ENCODE measurements at places on chromosomes 1 and 21. TPM values are rescaled to one million over a fixed set of nuclear protein-coding genes. Genes with fewer than 3 reads are reported as not detected.

GRCh38 chr1:69479734-69480133 is 88.0 kb upstream of the LRRC7 start:
- DNase-seq = no peak

The HCRTR1 gene
- total RNA-seq = 0.13 TPM

- no peak for DNase-seq
Observed at GRCh38 chr1:220370041-220370700, 97.9 kb upstream of the RAB3GAP2 start.

The CRP gene
- total RNA-seq = 0.85 TPM

DNA sequence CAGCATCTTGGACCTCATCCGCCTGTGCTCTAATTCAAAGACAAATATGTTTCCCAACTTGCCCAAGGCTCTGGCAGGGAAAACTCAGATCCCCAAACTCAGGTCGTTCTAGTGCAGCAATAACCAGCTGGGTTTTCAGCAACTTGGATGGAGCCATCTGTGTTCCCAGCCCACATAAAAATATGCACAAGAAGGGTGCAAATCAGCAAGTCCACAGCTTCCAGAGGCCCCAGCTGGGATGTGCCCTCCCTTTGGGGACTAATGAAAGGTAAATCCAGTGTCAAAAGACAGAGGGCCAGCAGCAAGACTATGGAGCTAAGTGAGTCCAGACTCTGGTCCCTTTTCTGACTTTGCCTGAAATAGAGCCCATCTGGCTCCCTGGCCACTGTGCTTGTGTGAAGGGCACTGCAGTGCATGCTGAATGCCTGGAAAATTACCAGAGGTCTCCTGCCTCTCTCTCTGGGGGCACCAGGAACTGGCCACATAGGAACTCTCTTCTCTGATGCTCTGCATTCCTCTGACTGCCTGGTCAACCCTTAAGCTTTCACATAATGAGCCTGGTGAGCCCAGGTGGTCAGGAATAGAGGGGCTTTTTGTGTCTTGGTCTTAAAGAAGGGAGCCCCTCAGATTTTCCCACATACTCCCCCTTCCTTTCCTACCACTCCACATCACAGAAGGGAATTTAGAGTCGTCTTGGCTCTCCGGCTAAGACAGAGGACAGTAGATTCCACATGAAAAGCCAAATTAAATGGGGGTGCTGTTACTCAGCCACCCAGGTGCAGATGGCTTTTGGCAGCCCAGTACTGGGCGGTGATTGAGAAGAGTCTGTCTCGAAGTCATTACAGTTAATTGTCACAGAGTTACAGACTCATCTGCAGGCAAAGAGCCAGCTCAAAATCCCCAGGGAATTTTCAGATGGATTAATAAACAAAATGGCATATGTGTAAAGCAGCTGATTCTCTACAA is 88.1 kb upstream of the C1orf21 start:
- no peak for DNase-seq

The TLR5 gene
- total RNA-seq = 0.73 TPM

GRCh38 chr1:26404641-26405040 is 6.0 kb upstream of the LIN28A start:
- no peak for DNase-seq

The ARHGEF16 gene
- total RNA-seq = 15.5 TPM

DNA sequence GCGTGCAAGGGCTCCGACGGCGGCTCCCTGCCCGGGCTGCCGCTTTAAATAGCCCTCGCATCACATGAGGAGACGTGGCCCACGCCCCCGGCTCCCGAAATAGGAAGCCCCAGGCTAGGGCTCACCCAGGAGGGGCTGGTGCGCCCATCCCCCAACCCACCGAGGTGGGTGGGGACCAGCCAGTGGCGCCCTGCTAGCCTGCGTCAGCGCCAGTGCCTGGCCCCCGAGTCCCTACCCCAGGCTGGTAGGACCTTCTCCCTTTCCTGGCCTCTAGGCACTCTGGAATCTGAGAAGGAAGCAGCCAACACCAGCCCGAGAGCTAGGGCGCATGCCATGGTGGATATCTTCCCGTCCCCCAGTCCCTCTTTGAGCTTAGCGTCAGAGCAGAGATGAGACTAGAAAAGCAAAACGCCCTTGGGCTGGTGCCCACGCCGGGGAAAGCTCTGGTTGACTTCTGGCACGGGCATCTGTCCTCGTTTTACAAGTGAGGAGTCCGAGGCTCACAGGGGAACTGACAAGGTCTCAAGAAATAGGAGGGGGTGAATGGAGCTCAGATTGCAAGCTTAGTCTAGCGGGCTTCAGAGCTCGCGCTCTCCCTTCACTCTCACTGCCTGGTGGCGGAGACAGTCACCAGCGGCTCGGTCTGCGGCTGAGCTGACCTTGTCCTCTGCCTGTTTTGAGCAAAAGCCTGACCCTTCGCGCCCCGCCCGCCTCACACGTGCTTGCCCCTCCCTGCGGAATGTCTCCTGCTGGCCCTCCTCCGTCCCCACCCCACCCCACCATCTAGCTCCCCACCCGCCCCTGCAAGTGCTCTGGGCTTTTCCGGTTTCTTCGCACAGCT is at the start of gene FABP3:
TSS of gene FABP3 (minus strand) at position 21 of the 841 bp plus-strand sequence. CDS start 62 bp downstream, outside the sequence.
- DNase-seq = peak; percentile 95

GRCh38 chr1:192795916-192796618 is 12.8 kb upstream of the RGS2 start:
- no peak for DNase-seq

The TTC4 gene
- total RNA-seq = 21.6 TPM

- no peak for DNase-seq
Observed at GRCh38 chr1:181500636-181501035, 17.3 kb downstream of the CACNA1E start.
